CD4-positive, alpha-beta T cell treated with Interleukin-6 for 4 hours (primary cell): ENCODE measurements at places on chromosomes 6 and 20.
A peak's percentile ranks its signal among the peaks of the same experiment; 100 is the strongest.

- DNase-seq: no peak
Measured at GRCh38 chr6:124659427-124659826, 302.8 kb upstream of the RNF217 start.

GRCh38 chr6:37696841-37697662, 631 bp downstream of the MDGA1 start:
- DNase-seq: peak; percentile 57

- DNase-seq: no peak
Measured at GRCh38 chr6:161736781-161737292, 463.0 kb upstream of the AGPAT4 start.

GRCh38 chr6:144588697-144589325, 303.7 kb downstream of the UTRN start:
- DNase-seq: no peak

DNA sequence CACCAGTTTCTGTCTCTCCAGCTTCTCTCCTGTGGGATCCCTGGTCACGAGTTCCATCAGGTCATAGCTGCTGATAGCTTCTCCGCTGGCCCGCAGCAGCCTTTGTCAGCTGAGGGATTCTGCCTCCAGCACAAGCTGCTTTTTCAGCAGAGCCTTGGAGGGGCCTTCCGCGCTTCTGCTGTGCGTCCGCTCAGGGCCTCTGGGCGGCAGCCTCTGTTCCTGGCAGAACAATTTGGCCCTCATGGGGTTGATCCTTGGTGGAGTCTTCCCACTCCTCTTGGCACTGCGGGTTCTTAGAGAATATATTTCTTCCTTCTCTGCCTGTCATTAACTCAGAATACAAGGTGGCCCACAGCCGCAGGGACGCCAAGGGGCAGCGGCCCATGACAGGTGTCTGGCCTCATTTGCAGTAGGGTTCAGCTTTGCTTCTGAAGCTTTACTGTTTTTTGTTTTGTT, 158.8 kb downstream of the DTNBP1 start:
- DNase-seq: no peak

DNA sequence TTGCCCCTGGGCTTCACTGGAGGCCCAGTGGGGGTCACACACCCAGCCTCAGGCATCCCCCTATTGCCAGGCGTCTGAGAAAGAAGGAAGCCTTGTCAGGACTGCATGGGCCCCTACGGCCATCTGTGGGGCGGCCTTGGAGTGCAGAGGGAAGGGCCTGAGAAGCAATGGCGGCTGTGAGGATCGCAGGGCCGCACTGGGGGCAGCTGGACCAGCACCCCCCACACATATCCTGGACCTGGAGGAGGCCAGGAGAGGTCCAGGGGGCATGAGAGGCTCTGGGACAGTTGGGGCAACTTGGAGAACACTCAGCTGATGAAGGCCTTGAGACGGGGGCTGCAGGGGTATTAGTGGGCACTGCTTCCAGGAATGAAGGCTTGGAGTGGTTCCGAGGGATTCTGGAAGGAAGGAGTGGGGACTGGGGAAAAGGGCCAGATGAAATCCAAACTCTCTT, 16.5 kb downstream of the MDFI start:
- DNase-seq: no peak

- no peak for DNase-seq
Measured at GRCh38 chr6:169340395-169340794, 86.7 kb upstream of the THBS2 start.

- peak; percentile 66 for DNase-seq
Measured at GRCh38 chr6:159720708-159721107, 6.6 kb upstream of the WTAP start.

GRCh38 chr6:134456226-134456625, 138.3 kb upstream of the SGK1 start:
- DNase-seq: peak; percentile 8

- DNase-seq: peak; percentile 58
Measured at GRCh38 chr6:44297063-44298038, 15.8 kb downstream of the AARS2 start.

GRCh38 chr20:59821201-59821600, 112.2 kb downstream of the SYCP2 start:
- DNase-seq: no peak

DNA sequence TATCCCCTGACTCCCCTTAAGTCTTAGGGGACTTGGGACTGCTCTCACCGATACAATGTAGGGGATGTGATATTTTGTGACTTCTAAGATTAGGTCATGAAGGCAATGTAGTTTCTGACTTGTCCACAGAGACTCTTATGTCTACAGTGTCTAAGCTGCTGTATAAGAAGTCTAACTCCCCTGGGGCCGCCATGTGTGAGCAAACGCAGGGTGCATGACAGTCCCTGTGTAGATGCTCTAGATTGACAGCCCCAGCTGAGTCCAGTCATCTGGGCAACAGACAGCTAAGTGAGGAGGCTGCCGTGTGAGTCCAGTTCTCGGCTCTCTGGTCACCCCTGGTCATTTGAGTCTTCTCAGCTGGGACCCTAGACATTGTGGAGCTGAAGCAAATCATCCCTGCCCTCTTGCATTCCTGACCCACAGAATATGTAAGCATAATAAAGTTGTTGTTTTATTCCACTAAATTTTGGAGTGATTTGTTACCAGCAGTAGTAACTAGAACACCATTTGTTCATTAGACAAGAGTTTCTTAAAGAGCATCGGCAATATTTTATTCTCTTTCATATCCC, 743.3 kb upstream of the CHD6 start:
- no peak for DNase-seq

- no peak for DNase-seq
Measured at GRCh38 chr6:94027374-94027773, 608.0 kb upstream of the EPHA7 start.

DNA sequence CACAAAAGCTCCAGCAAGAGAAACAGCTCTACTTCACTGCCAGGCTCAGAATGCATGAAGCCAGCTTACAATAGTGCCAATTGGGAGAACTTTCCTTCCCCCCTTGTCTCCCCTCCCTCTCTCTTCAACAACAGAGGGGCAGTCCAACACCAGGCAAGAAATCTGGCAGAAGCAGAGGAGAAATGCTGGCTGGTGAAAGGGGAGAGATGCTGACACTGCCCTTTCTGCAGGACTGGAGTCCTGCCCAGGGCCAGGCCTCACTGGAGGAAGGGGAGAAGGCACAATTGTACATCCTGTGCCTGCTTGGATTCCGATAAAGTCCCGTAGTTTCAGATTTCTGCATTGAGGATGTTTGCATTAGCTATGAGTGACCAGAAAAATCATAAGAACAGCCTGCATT, 148.6 kb downstream of the LRRC1 start:
- DNase-seq: no peak

GRCh38 chr20:43538878-43539700, 19.7 kb upstream of the SGK2 start:
- DNase-seq: no peak

- peak; percentile 55 for DNase-seq
Measured at GRCh38 chr20:21557241-21558020, 43.6 kb upstream of the NKX2-2 start.

DNA sequence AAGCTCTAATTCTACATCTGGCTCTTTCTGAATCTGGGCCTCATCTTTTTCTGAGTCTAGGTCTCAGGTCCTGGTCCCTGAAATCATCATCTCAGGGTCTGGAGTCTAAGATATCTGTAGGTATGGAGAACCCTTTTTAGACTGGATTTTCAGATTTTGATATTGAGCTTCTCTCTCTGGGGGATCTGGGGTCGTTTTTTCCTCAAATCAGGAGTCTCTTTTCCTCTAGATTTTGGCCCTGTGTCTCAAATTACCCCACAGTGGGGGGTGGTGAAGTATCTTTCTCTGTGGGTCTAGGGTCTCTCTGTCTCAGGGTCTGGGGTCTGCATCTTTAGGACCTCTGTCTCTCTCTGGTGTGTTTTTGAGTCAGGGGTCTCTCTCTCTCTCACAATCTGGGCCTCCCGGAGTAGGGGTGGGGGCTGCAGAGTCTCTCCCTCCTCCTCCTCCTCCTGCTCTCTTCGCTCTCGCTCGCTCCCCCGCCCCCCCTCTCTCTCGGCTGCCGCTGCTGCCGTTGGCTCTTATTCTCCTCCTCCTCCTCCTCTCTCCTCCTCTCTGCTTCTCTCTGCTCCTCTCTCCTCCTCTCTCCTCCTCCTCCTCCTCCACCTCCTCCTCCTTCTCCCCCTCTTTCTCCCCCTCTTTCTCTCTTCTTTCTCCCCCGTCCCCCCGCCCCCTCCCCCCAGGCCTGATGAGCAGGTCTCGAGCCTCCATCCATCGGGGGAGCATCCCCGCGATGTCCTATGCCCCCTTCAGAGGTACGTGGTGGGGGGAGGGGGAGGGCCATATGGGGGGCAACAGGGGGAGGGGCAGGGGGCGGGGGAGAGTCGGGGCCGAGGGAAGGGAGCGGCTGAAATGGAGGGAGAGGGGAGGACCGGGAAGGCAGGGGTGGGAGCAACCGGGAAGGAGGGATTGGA, at the start of gene SYNGAP1:
Gene SYNGAP1 (plus strand): TSS at position 486 of the 911 bp plus-strand sequence. CDS start 200 bp downstream, at position 686.
- peak; percentile 71 for DNase-seq

DNA sequence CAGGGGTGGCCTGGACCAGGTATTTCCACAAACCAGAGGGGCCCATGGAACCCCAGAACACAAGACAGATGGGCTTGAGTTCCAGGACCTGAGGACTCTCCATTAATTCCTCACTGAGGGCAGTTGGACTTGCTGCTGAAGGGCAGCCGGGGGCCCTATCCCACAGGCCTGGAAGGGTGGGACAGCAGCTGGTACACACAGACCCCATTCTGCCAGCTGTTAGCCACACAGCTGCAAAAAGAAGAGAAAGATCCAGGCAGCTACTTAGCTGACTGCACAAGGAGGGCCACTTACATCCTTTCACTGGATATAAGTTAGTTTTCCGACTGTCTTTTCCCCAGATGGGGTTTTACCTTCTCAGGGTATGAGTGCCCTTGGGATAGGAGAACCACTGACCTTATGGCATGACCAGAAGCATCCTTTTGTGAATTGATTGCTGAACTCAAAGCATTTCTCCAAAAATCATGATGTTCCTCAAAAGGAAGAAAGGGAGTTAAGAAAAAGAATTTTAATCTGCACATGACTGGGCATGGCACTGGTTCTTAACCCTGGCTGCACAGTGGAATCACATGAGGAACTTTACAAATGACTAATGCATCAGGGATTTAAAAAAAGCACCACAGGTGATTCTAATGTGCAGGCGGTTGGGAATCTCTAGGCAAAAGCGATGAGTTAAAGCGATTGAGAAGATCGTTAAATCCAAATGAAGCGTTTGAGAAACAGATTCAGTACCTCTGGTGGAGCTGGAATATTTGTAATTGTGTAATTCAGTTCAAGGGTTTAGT, 199.4 kb downstream of the TFAP2A start:
- DNase-seq: no peak
